ENCODE measurements at places on chromosomes 5 and 9.

- DNase-seq, result no peak
These were observed 58.7 kb downstream of the ZNF354C start for GRCh38 chr5:179118756-179119414.

GRCh38 chr5:127695346-127695745 lies 7.8 kb upstream of the CCDC192 start:
- DNase-seq, result no peak

- no peak for DNase-seq
These were observed 90.5 kb downstream of the ADAMTS2 start for GRCh38 chr5:179254638-179255271.

DNA sequence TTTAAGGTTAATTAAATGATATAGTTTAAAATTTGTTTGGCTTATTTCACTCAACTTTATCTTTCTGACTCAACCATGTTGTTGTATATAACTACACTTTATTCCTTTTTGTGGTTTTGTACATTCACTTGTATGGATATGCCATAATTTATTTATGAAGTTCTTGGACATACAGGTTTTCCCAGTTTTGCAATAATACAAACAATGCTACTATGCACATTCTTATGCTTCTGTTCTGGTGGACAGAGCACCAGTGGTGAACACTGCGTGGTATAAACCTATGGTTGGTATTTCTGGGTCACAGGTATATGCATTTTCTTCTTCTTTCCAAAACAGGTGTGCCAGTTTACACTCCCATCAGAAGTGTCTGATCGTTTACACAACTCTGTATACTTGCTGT lies 35.7 kb upstream of the TRIM14 start:
- no peak for DNase-seq

DNA sequence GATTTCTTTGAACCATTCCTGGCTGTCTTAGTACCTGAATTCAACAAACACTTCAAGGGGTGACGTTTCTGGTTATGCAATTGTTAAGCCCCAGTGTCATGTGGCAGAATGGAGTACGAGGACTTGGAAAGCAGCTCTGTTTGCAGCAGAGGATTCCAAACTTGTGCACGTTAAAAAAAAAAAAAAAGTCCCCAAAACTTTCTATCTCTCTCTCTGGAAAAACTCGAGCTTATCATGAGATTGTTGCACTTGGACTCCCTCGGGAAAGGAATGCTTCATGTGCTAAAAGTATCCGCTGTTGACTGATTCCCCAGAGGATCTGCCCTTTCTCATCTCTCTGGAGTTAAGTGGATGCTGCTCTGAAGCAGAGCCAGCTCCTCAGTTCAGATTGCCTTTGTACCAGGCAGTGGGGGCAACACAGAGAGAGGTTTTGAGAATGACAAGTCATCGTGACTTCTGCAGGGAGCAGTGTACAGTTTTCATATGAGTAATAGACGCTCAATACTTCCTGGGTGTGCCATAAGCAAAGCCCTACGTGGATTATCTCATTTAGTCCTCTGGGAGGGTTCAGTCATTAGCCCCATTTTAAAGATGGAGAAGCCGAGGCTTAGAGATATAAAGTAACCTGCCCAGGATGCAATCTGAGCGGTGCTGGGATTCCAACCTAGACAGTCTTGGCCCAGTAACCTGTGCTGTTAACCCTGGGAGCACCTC lies 28.1 kb downstream of the TMOD1 start:
- no peak for DNase-seq

DNA sequence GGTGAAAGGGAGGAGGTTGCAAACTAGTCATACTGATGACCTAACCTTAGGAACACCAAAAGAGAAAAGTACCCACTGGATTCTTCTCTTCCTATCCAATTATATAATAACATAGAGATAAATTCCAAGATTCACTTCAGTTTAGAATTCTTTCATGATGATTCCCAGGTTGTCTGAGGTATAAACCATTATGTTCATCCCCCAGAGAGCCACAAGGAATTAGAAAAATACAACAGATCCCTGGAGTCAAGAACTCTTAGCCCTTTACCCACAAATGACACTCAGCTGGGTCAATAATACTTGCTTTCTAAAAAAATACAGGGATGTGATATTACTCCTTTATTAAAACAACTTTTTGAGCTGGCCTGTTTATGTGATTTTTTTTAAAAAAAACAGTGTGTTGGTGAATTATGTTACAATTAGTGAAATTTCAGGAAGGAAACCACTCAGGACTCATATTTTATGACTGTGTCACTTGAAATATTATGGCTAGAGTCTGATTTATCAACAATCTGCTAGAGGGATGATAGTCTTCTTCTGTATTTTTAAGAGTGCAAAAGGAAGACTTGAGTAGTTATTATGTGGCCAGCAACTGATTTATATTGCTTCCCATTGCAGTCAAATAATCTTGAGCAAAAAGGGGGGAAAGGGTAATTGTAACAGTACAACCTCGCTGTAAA lies 338.2 kb downstream of the NFIB start:
- DNase-seq, result no peak

GRCh38 chr5:96714951-96715451 lies 52.8 kb downstream of the CAST start:
- DNase-seq, result no peak

- DNase-seq, result no peak
These were observed 127.5 kb downstream of the ARRDC3 start for GRCh38 chr5:91255396-91256141.

DNA sequence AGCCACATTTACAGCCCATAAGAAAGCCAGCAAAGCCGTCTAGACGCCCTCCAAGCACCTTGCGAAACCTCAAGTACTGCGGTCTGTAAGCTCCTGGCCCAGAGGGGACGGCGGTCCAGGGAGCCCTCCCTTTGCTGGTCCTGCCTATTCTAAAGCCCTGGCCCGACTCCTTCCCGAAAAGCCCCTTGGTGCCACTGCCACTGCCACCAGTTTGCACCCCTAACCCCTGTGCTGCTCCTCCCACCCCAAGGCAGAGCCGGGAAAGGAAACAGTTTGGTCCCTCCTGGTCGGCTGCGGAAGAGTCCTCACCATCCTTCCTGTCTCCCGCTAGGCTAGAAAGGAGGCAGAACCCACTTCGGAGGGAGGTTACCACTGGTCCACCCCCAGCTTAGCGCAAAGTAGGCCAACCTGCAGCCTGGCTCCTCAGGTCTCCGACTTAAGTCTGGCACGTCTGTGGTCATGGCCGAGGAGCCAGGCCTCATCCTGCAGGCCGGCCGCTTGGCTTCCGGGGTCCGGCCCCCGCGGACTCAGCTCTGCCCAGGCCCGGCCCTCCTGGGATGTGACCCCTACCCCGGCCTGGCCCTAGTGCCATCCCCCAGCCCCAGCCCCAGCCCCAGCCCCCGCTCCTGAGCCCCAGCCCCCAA lies 916 bp downstream of the TOR1A start:
- DNase-seq, result peak; percentile 25

GRCh38 chr9:92562461-92562967 lies 26.7 kb upstream of the ECM2 start:
- DNase-seq, result no peak

GRCh38 chr9:38254151-38254550 lies 138.4 kb upstream of the ALDH1B1 start:
- no peak for DNase-seq

- no peak for DNase-seq
These were observed 208.4 kb downstream of the PDE4D start for GRCh38 chr5:59685191-59685530.

GRCh38 chr5:10789021-10789420 lies 28.0 kb upstream of the DAP start:
- no peak for DNase-seq

- no peak for DNase-seq
These were observed 104.2 kb downstream of the SV2C start for GRCh38 chr5:76187386-76187785.

All from NCI-H2081 (cell line).